Amniotic stem cell (primary cell): ENCODE measurements at places on chromosomes 5 and 9.

DNA sequence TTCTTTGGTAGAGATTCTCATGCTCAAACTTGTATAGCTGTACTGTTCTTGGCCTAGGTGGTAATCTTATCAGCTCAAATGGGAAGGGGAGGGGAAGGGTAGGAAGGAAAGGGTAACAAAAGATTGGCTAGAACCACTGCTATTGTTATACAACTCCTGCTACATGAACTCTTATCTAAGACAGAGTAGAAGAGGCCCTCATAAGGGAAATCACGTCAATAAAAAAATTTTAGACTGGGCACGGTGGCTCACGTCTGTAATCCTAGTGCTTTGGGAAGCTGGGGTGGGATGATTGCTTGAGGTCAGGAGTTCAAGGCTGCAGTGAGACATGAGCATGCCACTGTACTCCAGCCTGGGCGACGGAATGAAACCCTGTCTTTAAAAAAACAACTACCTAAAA is 15.9 kb downstream of the STOM start:
- DNase-seq = no peak

DNA sequence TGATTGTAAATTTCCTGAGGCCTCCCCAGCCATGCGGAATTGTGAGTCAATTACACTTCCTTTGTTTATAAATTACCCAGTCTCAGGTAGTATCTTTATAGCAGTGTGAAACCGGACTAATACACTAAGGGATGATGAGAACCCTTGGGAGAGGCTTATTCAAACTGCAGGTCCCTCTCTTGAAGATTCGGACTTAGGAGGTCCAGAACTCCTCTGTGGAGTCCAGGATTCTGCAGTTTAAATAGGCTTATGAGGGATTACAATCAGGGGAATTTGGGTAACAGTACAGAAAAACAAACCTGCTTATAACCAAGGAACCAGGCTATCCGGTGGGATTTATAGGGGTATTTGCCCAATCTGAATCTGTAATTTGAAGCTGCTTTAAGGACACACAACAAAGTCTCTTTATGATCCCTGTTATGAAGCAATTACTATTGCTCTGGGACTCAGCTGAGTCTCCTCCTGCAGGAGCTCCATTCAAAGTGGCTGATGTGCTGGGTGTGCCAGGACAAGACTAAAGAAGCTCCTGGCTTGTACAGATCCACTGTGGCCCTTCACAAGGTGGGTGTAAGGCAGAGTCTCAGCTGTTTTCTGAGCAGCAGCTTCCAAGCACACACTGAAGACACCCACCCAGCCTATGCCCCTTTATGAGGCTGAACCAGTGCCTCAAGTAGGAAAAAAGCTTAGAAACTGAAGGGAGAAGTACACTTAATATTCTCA is 41.8 kb upstream of the LHFPL2 start:
- no peak for DNase-seq

DNA sequence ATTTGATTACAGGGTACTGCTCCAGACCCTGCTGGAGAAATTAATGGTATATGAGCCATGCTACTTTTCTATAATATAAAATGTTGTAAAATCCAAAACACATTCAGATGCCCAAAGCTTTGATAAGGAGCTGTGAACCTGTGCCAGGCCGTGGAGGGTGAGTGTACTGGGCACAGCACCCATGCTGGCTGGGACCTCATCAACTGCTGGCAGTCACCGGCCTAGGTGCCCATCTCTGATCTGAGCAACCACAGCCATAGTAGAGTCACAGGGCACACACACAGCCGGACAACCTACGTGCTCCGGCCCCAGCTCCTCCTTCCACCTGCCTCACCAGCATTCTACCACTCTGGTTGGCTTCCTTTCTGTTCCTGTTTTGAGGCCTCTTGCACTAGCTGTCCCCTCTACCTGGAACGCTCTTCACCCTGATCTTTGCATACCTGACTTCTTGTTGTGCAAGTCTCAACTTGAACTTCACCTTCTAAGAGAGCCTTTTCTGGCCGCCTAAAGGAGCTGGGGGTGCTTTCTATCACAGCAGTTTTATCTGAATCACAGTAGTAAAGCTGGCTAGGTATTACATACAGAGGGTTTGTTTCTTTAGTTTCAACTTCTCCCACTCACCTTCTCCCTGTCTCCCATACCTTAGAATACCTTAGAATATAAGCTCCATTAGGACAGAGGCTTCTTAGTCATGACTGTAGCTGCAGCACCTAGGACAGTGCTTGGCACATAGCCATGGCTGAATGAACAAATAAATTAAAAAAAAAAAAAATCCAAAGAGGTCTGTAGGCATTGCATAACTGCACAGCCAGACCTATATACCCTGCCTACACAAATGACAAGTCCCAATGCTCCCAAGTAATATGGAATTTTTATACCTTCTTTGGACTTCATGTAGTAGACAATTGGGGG is 51.7 kb downstream of the MED27 start:
- no peak for DNase-seq

DNA sequence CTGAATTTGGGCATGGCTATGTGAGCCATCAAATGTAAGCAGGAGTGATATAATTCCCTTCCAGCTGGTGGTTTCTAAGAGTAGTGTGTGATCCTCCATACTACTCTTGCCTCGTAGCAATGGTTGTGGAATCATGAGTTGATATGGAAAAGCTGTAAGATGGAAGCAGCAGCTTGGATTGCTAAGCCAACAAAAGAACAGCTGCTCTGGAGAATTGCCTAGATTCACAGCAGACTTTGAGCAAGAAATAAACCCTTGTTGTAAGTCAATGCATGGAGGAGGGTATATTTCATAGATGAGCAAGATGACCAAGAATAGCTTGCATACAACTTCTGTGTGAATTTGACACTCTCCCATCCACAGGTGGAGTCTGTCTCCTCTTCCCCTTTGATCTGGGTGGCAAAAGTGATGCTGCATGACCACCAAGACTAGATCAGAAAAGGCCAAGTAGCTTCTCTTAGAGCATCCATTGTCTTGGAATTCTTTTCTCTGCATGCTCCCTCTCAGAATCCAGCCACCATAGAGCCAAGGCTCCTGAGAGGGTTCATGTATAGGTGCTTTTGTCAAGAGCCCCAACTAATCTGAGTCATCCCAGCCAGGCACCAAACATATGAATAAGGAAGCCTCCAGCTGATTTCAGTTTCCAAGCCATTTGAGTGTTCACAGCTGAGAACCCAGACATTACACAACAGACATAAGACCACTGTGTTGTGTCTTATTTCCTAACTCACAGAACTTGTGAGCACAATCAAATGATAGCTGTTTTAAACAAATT is 79.0 kb downstream of the PRLR start:
- no peak for DNase-seq

- DNase-seq = no peak
These were observed 59.5 kb downstream of the OLFM1 start for GRCh38 chr9:135146766-135147473.

DNA sequence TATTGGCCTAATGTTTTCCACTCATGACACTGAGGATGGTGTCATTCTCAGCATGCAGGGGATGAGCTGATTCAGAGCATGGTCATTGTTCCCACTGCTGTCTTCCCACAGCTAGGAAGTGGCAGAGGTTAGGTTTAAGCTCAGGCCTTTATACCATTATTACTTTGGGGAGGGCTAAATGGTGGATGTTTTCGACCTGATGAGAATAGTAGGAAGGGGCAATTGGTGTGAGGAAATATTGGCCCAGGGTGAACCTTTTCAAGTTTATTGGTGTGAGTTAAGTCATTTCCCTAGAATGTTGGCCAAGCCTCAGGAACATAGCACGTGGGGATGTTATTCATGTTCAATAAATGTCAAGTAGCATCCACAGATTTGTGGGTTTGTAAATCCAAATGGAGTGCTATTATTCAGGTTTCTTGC is 59.6 kb downstream of the ARHGAP26 start:
- no peak for DNase-seq
